Stimulated activated CD8-positive, alpha-beta memory T cell treated with anti-CD3 and anti-CD28 coated beads, Interleukin-4, amount 100 ng/mL, for 4 hours (primary cell): ENCODE measurements at places on chromosomes 16 and 17.

GRCh38 chr17:13055131-13055530, 37.3 kb upstream of the ELAC2 start:
- no peak for DNase-seq

DNA sequence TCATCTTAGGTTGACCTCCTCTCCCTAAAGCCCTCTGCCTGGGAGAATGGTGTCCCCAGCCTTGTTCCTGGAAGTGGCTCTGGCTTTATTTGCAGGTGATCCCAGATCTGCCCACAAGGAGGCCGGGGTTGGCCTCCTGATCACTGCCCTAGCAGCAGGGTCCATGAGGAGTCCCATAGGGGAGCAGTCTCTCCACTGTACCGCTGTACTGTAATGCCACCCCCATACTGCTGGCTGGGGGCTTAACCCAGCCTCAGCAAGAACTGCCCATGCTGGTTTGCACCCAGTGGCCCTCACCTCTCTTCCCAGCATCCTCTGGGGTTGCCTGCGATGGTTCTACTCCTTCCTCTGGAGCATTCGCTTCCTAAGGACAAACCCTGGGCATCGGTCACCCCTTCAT, 39.1 kb downstream of the PSME3IP1 start:
- no peak for DNase-seq

- DNase-seq, result no peak
Observed at GRCh38 chr16:55464375-55464774, 14.6 kb upstream of the MMP2 start.

GRCh38 chr17:44385287-44386181, 3.9 kb downstream of the ITGA2B start:
- peak; percentile 66 for DNase-seq

DNA sequence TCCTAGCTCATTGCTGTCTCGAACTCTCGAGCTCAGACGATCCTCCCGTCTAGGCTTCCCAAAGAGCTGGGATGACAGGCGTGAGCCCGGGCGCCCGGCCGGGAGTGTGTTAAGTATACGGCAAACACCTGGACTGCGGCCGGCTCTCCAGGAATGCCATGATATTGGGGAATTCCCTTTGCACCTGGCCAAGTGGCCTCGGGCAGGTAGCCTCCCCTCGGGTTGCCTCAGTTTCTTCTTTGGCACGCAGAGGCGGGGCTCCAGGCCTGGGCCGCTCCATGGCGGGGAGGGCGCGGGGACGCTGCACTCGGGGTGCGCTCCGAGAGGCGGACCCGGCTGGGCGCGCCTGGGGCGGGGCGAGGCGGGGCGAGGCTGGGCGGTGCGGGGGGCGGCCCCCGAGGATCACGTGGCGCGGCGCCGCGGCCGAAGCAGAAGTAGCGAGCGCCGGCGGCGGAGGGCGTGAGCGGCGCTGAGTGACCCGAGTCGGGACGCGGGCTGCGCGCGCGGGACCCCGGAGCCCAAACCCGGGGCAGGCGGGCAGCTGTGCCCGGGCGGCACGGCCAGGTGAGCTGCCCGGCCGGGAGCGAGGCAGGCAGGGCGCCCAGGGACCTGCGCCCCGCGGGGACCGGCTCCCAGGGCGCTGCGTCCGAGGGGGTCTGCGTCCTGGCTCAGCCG, at the start of gene PLCG2:
Gene PLCG2 (plus strand): TSS at position 431 of the 675 bp plus-strand sequence. CDS start 6,699 bp downstream, outside the sequence.
- peak; percentile 39 for DNase-seq

DNA sequence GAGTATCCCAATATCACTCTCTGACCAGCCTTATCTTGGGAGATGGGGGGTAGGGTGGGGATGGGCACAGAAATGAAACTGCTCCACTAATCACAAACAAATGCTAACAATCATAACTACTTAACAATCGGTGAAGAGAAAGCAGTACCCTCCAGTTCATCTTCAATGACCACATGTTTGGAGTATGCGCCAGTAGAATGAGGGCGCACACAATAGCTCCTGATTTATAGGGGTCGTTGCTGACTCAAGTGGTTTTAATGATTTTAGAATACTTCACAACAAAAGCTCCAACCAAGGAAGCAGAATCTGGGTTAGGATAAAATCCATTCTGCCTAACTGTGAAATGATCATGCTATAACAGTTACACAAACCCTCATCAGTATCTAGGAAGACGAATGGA, 184.4 kb downstream of the AATF start:
- DNase-seq, result no peak

- DNase-seq, result no peak
Observed at GRCh38 chr17:62628831-62629555, 1.5 kb downstream of the MRC2 start.

- no peak for DNase-seq
Observed at GRCh38 chr17:861364-861763, 79.2 kb downstream of the MRM3 start.
